Activated T-cell treated with anti-CD3 and anti-CD28 coated beads, Interleukin-2, amount 50 U/mL, for 48 hours (primary cell): ENCODE measurements at places on chromosomes 1 and 21.

DNA sequence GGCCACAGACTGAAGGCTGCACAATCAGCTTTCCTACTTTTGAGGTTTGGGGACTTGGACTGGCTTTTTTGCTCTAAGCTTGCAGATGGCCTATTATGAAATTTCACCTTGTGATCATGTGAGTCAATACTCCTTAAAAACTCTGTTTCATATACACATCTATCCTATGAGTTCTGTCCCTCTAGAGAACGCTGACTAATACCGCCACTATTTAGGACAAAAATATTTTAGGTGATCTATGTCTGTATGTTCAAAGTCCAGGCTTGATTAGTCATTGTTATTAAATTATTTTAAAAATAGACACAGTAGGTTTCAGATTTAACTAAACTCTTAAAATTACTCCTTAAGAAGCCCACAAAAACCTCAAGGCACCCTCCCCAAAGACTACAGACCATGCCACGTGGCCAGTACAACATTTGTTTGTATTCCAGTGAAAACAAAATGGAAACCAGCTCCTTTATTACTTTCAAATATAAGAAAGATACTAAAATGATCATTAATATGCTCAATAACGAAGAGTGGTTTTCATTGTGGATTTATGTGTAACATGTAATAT is 63.1 kb downstream of the TMPRSS15 start:
- DNase-seq = no peak

DNA sequence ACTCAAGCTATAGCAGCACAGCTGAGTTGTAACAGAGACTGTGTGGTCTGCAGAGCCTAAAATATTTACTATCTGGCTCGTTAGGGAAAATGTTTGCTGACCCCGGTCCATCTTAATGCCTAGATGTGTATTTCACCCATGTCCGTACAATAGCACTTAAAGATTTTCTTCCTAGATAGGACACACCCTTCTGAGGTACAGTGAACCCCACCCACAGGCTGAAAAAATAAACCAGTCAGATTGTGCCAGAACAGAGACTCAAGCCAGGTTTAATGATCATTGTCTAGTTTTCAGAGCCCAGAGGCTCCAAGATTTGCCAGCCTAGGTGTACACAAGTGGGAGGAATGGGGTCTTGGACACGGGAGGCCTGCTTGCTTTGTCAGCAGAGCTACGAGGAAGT is 5.6 kb downstream of the AMIGO1 start:
- DNase-seq = no peak

DNA sequence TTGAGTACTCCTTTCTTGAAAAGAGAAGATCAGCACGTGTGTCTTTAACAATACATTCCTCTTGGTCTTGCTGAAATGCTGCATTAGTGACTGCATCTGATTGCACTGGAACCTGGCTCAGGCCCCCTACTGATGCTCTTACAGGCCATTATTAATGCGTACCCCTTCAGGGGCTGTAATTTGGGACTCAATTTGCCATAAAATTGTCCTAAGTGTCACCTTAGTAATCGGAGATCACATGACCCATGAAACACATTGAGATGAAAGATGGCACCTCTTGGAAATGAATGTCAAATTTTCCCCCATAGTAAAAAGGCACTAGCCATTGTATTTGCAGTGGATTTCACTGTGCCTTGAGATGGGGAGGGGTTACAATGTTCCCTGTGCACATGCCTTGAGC is 563.3 kb downstream of the KIF26B start:
- DNase-seq = no peak

DNA sequence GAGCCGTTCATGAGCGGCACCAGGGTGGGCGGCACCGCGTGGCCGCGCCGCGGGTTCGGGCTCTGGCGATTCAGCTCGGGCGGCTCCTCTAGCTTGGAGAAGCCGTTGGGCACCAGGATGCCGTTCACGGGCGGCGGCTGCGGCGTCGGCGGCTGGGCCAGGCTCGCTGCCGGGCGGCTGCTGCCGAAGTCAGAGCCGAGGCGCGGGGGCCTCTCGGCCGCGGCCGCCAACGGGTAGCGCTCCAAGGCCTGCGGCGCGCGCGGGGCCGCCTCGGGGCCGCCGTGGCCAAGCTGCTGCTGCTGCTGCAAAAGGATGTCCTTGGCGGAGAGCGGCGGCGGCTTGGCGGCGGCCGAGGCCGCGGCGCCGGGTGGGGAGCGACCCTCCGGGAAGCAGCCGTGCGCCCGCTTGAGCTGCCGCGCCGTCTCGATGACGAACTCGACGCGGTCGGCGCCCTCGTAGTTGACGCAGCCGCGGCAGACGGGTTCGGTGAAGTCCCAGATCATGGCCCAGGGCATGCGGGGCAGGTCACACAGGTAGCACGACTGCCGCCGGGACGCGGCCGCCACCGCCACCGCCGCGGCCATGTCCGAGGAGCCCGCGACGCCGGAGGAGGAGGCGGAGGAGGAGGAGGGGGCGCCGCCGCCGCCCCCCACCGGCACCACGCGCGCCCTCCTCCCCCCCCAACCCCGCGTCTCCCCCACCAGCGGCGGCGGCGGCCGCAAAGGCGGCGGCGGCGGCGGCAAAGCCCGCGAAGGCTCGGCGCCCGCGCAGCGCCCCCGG is 877 bp downstream of the IRF2BP2 start:
- peak; percentile 76 for DNase-seq

DNA sequence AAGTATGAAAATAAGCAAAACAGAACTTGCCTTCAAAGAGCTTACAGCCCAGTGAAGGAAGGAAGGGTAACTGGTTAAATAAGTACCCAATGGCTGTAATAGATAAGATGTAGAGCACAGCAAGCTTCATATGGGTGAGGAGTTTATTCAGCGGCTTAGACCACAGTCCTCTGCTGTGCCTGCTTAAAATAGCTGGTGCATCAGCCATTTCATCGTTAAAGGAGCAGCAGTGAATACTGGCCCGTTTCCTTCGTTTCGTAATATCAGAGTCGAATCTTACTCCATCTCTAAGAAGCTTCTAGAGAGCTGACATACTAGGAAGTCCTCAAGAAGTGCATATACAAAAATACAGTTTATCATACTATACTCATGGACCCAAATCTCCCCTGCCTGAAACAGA is 286.5 kb downstream of the NFIA start:
- DNase-seq = no peak

DNA sequence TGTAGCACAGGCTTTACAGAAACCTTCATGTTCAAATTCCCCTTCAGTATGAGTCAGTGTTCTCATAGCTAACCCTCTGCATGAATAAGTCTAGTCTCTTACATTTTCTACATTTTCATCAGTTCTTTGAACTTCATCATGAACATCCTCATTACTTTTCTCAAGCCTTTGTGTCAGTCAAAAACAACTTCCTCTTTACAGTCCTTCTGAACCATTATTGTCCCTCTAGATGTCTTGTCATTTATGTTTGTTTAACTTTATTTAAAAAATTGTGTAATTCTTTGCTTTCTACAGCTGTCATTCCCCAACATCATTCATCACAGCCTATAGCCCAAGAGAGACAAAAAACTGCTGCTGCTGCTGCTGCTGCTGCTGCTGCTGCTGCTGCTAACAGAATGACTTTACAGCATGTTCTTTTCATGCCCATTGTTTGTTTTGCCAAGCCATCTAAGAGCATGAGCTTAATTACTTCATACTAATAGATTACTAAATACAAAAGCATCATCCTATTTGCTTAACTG is 133.1 kb downstream of the LRRC40 start:
- DNase-seq = no peak

- no peak for DNase-seq
These were observed 168.0 kb downstream of the CACNA1E start for GRCh38 chr1:181651276-181651675.

GRCh38 chr1:238334170-238334569 is 443.4 kb upstream of the ZP4 start:
- DNase-seq = no peak

- no peak for DNase-seq
These were observed 11.7 kb upstream of the ZNF436 start for GRCh38 chr1:23381233-23381885.

DNA sequence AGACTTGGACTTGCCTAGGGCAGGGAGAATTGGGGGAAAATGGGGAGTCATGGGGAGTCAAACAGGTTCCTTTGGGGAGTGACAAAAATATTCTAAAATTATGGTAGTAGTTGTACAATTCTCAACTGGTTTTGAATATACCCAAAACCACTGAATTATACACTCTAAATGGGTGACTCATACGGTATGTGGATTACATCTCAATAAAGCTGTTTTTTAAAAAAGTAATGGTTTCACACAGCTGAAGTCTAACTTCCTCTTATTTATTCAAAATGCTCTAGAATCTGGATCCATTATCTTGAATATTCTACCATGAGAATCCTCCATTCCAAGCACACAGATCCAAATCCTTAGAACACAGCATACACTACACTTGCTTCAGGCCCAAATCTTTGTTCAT is 11.1 kb downstream of the EIF4G3 start:
- no peak for DNase-seq

- no peak for DNase-seq
These were observed 29.7 kb upstream of the LDLRAP1 start for GRCh38 chr1:25513666-25514065.
